ENCODE measurements at places on chromosomes 12 and 14.

GRCh38 chr14:74647678-74648461 is 35.8 kb upstream of the LTBP2 start:
- peak; percentile 50 for DNase-seq

GRCh38 chr14:45680531-45680930 is 427.5 kb upstream of the MIS18BP1 start:
- no peak for DNase-seq

- no peak for DNase-seq
Observed at GRCh38 chr12:2380946-2381345, 328.2 kb downstream of the CACNA1C start.

DNA sequence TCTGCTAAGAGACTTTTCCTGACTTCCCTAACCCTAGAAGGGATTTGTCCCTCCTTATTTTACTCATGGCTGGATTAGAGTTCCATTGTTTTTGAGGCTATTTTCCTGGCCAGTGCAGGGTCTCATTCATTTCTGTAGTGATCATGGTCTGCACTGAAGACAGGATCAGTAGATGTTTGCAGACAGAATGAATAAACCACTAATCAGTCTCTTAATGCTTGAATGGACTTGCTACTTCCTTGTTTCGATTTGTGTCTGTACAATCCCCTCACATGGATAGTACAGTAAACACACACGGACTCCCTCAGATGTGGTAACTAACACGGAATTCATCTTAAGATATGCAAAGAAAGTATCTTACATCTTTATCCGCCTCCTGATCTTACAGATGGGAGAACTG is 102.6 kb upstream of the PRB2 start:
- DNase-seq, result no peak

- DNase-seq, result no peak
Observed at GRCh38 chr12:93127582-93128331, 198.7 kb upstream of the EEA1 start.

DNA sequence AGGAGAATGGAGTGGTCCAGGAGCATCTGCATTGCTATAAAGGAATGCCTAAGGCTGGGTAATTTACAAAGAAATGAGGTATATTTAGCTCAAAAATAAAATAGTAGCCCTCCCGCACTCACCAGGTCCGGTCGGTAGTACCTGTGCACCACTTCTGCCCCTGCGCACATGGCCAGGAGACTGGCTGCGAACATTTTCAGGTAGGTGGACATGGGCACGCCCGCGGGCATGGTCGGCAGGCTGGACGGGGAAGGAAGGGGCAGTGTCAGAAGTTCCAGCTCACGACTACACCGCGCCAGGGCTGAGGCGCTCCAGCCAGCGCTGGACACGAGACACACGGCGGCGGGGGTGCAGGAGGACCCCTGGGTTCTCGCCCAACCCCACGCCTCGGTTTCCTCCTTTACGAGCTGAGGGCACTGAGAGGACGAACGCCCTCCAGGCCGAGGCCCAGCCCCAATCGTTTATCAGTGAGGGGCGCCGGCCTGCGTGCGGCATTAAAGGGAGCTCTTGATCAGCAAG is 9.1 kb upstream of the TDG start:
- DNase-seq, result no peak

DNA sequence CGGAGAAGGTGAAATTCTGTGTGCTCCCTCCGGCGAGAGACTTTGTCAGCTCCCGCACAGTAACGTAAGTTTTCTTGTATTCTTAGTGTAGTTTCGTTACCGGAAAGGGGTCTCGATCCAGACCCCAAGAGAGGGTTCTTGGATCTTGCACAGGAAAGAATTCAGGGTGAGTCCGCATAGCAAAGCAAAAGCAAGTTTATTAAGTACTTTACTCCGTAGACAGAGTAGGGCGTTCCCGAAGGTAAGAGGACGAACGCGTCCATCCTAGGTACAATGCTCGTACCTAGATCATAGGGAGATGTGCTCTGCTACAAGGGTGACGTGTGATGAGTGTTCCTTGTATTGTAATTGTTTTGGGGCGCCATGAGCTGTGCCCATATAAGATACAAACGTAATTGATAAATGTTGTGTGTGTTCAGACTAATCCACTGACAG is 293 bp downstream of the IFI27L1 start:
- no peak for DNase-seq

DNA sequence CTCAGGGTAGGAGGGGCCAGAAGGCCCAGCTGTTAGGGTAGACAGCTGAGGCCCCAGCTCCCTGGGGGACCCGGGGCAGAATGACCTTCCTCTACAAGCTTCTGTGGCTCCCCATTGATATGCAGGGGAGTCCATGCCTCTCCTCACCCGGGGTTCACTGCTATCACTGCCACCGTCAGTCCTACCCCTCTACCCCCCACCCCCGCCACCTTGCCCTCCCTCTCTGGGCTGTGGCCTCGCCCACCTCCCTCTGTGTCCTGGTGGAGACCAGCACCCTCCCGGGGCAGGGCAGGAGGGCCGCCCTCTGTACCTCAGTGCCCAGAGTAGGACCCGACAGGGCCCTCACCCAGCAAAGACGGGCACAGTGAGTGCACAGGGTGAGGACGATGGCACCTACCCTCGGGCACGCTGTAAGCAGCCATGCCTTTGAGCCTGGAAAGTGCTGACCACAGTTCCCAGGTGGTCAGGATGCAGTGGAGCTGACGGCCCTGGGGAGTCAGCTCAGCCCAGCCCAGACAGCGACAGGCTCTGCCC is 88.4 kb upstream of the SFSWAP start:
- no peak for DNase-seq

All from NCI-H1417 treated with DMSO at 0.1 percent for 48 hours (cell line).